ENCODE measurements at places on chromosomes 13 and 19. TPM values are rescaled to one million over a fixed set of nuclear protein-coding genes. Genes with fewer than 3 reads are reported as not detected.
A peak's percentile ranks its signal among the peaks of the same experiment; 100 is the strongest.

GRCh38 chr13:54361460-54361859 is 1332.8 kb downstream of the OLFM4 start:
- peaks cover 15% of the 10 kb centered on the region for H3K36me3 ChIP-seq
- no peak overlapping the region for H3K27ac ChIP-seq
- DNase-seq: no peak
- H3K4me1 ChIP-seq: peaks cover 27% of the 10 kb centered on the region
- no peaks in the 10 kb centered on the region for H3K27me3 ChIP-seq

- H3K4me3 ChIP-seq: no peak overlapping the region
- H3K27me3 ChIP-seq: no peaks in the 10 kb centered on the region
- H3K4me1 ChIP-seq: peaks cover 16% of the 10 kb centered on the region
These were observed 28.3 kb downstream of the RCBTB2 start for GRCh38 chr13:48504606-48505005.

GRCh38 chr19:54201980-54202379 is 1.3 kb downstream of the RPS9 start:
- H3K4me1 ChIP-seq: peaks cover 58% of the 10 kb centered on the region
- peak overlapping the region; percentile 100 for H3K4me3 ChIP-seq
- H3K27ac ChIP-seq: peak overlapping the region; percentile 100

DNA sequence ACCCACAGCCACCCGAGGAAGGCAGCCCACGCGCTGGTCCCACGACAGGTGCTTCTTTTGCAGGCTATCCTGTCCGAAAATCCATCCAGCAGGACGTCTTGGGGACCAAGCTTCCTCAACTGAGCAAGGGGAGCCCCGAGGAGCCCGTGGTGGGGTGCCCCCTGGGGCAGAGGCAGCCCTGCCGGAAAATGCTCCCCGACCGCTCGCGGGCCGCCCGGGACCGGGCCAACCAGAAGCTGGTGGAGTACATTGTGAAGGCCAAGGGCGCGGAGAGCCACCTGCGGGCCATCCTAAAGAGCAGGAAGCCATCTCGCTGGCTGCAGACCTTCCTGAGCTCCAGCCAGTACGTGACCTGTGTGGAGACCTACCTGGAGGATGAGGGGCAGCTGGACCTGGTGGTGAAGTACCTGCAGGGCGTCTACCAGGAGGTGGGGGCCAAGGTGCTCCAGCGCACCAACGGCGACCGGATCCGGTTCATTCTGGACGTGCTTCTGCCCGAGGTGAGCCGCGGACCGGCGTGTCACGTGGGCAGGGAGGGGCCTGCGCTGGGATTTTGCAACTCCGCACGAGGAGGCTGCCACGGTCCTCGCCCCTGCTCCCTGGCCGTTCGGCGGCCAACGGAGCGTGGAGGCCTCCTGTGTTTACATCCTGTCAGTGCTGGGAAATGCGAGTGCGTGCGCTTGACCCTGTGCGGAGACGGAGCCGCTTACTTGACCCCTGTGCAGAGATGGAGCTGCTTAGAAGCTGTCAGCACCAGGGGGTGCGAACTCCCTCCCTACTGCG is 12.9 kb upstream of the NDUFS7 start:
- DNase-seq: no peak
- H3K27ac ChIP-seq: no peak overlapping the region
- H3K27me3 ChIP-seq: no peaks in the 10 kb centered on the region
- H3K4me1 ChIP-seq: no peaks in the 10 kb centered on the region
- peaks cover 33% of the 10 kb centered on the region for H3K36me3 ChIP-seq

GRCh38 chr19:33264881-33265445 is 37.4 kb downstream of the CEBPA start:
- H3K36me3 ChIP-seq: no peaks in the 10 kb centered on the region
- no peak for DNase-seq
- H3K4me1 ChIP-seq: peaks cover 3% of the 10 kb centered on the region

GRCh38 chr19:44847144-44848035 is 1.3 kb downstream of the NECTIN2 start:
- H3K27me3 ChIP-seq: peaks cover 6% of the 10 kb centered on the region
- peaks cover 31% of the 10 kb centered on the region for H3K4me1 ChIP-seq
- peak; percentile 74 for DNase-seq
- H3K36me3 ChIP-seq: no peaks in the 10 kb centered on the region
- peak overlapping the region; percentile 99 for H3K27ac ChIP-seq
- peak overlapping the region; percentile 97 for H3K4me3 ChIP-seq

DNA sequence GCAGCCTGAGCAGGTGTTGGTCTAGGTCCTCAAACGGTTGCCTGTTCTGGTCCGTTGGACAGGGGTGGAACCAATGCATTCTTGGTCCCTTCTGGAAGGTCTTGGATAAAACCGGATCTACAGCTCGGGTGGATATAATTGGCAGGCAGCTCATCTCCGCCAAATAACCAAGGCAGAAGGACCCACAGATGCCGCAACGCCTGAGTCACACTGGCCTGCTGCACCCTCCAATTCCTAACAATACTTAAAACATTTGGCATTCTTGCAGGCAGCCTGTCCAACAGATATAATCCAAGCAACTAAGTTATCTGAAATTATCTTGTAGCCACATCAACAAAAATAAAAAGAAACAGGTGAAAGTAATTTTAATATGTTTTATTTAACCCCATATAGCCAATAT is 59.0 kb upstream of the FGF14 start:
- no peaks in the 10 kb centered on the region for H3K27me3 ChIP-seq
- no peaks in the 10 kb centered on the region for H3K4me1 ChIP-seq
- H3K4me3 ChIP-seq: no peak overlapping the region
- no peak overlapping the region for H3K27ac ChIP-seq
- no peaks in the 10 kb centered on the region for H3K36me3 ChIP-seq

GRCh38 chr13:25147638-25148401 is 24.3 kb downstream of the AMER2 start:
- H3K27me3 ChIP-seq: peaks cover 14% of the 10 kb centered on the region
- H3K36me3 ChIP-seq: peaks cover 14% of the 10 kb centered on the region
- no peak for DNase-seq
- no peak overlapping the region for H3K4me3 ChIP-seq
- H3K4me1 ChIP-seq: peaks cover 35% of the 10 kb centered on the region

- no peaks in the 10 kb centered on the region for H3K27me3 ChIP-seq
- H3K4me1 ChIP-seq: no peaks in the 10 kb centered on the region
- no peak overlapping the region for H3K27ac ChIP-seq
These were observed 178.0 kb downstream of the KCTD12 start for GRCh38 chr13:76708138-76708688.

- H3K27ac ChIP-seq: no peak overlapping the region
- DNase-seq: no peak
- H3K4me3 ChIP-seq: no peak overlapping the region
- 0 out of 2 replicates have a peak, but pooled peaks cover 2% of the 10 kb centered on the region for H3K4me1 ChIP-seq
- no peaks in the 10 kb centered on the region for H3K36me3 ChIP-seq
These were observed 15.6 kb upstream of the PNMA8B start for GRCh38 chr19:46511237-46511636.

GRCh38 chr19:10820173-10820572 is 15.8 kb downstream of the TMED1 start:
- H3K36me3 ChIP-seq: peaks cover 34% of the 10 kb centered on the region
- no peak overlapping the region for H3K27ac ChIP-seq
- no peak for DNase-seq
- no peaks in the 10 kb centered on the region for H3K27me3 ChIP-seq
- no peaks in the 10 kb centered on the region for H3K4me1 ChIP-seq

DNA sequence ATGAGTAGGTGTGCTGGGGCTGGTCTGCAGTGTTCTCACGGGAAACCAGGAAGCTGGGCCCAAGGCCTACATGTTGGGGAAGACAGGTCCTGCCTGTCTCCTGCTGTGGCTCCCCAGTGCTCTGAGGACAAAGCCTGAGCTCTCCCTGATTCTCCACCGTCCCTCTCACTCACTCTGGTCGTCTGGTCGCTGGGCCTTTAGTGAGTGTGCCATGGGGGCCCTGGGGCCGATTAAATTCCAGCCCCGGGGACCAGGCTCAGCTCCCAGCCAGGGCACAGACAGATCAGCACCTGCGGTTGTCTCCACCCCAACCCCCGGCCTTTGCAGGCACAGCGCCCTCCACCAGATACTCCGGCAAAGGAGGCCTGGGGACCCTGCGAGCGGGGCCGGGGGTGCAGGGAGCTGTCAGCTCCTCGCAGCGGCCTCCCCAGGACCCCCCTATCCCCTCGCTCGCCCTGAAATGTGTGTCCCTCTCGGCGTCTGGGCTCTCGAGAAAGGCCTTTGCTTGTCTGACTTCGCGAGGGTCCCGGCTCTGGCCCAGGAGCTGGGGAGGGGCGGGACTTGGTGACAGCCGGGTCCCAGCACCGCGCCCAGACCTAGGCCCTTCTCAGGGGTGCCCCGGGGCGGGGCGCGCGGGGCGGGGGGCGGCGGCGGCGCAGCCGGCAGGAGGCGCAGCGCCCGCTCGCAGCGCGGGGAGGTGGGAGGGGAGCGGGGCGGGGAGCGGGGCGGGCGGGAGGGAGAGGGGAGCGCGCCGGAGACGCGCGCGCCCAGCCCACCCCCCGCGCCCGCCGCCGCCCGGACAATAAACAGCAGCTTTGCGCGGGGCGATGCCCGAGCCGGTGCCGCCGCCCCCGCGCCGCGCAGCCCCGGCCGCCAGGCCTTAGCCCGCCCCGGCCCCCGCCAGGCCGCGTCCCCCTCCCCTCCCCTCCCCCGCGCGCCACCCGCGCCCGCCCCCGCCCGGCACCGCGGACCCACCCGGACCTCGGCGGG is at the start of gene PALM:
Gene PALM, plus strand, starts transcription at position 782 of the 990 bp plus-strand sequence. CDS start 212 bp downstream, outside the sequence.
- H3K27ac ChIP-seq: no peak within 1 kb of the TSS
- DNase-seq: peak; percentile 63
- peaks cover 10% of the 10 kb centered on the region for H3K4me1 ChIP-seq
- H3K36me3 ChIP-seq: peaks cover 4% of the 10 kb centered on the region

The SOHLH2 gene
- 5.8 TPM for total RNA-seq

The CCNE1 gene
- total RNA-seq: 34.4 TPM

The FZR1 gene
- 43.6 TPM for total RNA-seq

The GZMM gene
- 0.60 TPM for total RNA-seq

The DAND5 gene
- 0.18 TPM for total RNA-seq

The ZNF253 gene
- 37.0 TPM for total RNA-seq

The TRAPPC5 gene
- total RNA-seq: 124 TPM
